ENCODE measurements at places on chromosomes 2 and 18. TPM values are rescaled to one million over a fixed set of nuclear protein-coding genes. Genes with fewer than 3 reads are reported as not detected.

GRCh38 chr2:107063228-107063627, 177.3 kb upstream of the ST6GAL2 start:
- DNase-seq, result no peak

DNA sequence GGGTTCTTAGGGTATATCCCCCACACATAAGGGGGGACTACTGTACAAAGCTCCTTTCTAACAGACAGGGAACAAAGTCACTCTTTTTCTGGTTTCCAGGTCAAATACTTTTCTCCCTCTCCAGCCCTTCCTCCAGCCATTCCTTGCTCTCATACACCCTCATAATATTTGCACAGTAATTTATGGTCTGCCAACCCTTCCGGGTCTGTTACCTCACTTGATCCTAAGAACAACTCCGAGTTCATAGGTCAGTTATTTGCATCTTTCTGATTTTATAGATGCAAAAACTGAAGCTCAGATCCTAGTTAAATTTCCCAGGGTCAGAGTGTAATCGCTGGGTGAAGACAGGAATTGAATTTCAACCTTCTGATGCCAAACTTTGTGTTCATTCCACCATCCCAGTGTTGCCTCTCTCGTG, 14.8 kb upstream of the MATN3 start:
- DNase-seq, result no peak

DNA sequence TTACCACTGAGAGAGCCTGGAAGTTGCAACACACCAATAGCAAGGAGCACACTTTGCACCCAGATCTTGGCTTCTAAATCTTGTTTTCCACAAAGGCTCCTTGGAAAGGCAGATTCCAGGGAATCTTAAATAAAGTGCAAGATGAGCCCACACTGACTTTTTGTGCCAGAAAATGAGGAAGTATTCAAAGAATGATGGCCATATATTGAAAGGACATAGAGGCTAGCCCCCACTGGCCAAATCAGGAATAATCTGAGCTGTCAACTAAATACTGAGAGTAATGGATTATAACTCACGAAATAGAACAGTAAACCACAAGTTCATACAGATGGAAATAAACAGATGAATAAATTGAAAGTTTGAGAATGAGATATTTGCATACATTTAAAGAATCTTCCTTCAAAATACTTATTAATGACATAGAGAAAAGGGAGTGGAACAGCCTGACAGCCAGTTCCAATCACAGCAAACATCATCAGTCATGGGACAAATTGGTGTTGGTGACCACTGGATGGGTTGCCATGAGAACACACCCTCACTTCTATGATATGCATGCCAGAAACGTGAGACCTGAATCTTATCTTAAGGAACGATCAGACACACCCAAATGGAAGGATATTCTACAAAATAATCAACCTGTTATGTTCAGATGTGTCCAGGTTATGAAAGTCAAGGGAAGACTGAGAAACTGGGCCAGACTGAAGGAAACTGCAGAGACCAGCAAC, 12.2 kb upstream of the ACKR3 start:
- DNase-seq, result no peak

- no peak for DNase-seq
These were observed 27.8 kb upstream of the TNS1 start for GRCh38 chr2:218030409-218031195.

SMCHD1 gene
- 156 TPM for total RNA-seq

MFSD2B gene
- total RNA-seq, result 0.41 TPM

DNA sequence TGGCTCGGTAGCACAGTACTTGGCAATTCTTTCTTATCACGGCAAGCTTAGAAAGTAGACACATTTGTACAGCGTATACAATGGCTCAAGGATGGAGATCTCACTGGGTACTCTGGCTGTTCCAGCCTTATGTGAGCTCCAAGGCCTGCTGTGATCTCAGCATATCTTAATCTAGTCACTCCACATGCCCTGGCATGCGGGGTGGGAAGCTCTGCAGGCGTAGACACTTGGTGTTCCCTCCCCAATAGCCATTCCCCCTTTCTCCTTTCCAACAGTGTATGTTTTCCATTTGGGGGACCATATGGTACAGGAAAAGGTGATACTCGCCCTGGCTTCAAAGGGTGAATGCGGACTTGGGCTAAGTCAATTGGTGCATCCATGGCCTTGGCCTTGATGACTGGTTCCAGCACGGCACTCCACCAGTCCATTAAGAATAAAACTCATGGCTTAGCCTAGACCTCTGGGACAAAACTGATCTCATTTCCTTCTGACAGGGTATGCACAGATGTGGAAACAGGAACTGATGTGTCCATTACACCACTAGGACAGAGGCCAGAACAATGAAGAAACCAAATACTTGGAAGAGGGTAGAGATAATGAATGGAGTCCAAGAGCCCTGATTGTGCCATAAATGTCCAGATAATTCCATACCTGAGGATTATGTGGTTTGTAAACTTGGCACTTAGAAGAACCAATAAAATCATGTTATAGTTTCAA, 28.4 kb downstream of the TGIF1 start:
- DNase-seq, result no peak
